ENCODE measurements at places on chromosomes 1 and 21. TPM values are rescaled to one million over a fixed set of nuclear protein-coding genes. Genes with fewer than 3 reads are reported as not detected.
A peak's percentile ranks its signal among the peaks of the same experiment; 100 is the strongest.

The FMO2 gene
- 15.4 TPM for total RNA-seq

The GBP5 gene
- 3.9 TPM for total RNA-seq

The KIAA0040 gene
- 6.3 TPM for total RNA-seq

The CLCA1 gene
- 0.72 TPM for total RNA-seq

The SLC6A17 gene
- total RNA-seq, result 0.96 TPM

The TNFRSF4 gene
- total RNA-seq, result not detected

The EIF4G3 gene
- total RNA-seq, result 30.3 TPM

The DNAJC16 gene
- 18.5 TPM for total RNA-seq

The SLC1A7 gene
- total RNA-seq, result 2.4 TPM

The KMO gene
- 4.6 TPM for total RNA-seq

The RUNX1 gene
- 30.8 TPM for total RNA-seq

- DNase-seq, result no peak
Measured at GRCh38 chr1:197843401-197843800, 59.0 kb upstream of the C1orf53 start.

DNA sequence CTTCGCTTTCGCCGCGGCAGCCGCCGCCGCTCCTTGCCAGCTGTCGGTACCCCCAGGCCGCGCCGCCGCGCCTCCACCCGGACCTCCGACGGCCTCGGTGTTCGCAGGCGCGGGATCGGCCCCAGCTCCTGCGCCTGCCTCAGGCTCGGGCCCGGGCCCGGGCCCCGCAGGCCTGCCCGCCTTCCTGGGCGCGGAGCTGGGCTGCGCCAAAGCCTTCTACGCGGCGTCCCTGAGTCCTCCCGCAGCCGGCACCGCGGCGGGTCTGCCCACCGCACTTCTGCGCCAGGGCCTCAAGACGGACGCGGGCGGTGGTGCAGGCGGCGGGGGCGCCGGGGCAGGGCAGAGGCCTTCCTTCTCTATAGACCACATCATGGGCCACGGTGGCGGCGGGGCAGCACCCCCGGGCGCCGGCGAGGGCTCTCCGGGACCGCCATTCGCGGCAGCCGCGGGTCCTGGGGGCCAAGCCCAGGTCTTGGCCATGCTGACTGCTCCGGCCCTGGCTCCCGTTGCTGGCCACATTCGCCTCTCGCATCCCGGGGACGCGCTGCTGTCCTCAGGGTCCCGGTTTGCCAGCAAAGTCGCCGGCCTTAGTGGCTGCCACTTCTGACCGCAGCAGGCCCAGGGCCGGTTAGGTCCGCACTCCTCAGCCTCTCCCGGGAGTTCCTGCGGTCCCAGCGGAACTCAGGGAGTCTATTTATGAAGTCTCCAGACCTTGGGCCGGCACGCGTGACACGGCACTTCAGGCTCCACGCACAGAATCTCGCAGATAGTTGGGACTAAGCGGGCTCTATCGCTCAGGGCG, 1.4 kb downstream of the FOXD2 start:
- no peak for DNase-seq

GRCh38 chr1:218659911-218660677, 315.0 kb downstream of the TGFB2 start:
- peak; percentile 67 for DNase-seq

DNA sequence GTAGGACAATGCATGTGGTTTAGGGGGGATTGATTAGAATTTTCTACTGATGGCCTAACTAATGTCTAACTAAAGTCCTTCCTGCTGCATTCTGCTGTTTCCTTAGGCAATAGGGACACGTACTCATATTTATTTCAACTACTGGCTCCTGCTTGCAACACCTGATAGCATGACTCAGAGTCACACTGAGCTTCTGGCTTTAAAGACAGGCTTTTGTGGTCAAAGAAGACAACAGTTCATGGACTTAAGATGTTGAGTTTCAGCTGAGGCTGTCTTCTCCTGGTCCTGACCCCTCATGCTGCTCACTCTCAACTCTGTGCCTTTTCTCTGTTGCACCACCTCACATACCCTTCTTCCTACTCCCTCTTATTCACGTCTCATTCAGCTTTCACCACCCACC, 29.1 kb upstream of the TRABD2B start:
- DNase-seq, result no peak

- peak; percentile 62 for DNase-seq
Measured at GRCh38 chr1:209769971-209770370, 14.1 kb downstream of the TRAF3IP3 start.

GRCh38 chr1:204128464-204128963, 23.3 kb downstream of the ETNK2 start:
- no peak for DNase-seq

- DNase-seq, result no peak
Measured at GRCh38 chr21:29321217-29321616, 22.5 kb downstream of the BACH1 start.

DNA sequence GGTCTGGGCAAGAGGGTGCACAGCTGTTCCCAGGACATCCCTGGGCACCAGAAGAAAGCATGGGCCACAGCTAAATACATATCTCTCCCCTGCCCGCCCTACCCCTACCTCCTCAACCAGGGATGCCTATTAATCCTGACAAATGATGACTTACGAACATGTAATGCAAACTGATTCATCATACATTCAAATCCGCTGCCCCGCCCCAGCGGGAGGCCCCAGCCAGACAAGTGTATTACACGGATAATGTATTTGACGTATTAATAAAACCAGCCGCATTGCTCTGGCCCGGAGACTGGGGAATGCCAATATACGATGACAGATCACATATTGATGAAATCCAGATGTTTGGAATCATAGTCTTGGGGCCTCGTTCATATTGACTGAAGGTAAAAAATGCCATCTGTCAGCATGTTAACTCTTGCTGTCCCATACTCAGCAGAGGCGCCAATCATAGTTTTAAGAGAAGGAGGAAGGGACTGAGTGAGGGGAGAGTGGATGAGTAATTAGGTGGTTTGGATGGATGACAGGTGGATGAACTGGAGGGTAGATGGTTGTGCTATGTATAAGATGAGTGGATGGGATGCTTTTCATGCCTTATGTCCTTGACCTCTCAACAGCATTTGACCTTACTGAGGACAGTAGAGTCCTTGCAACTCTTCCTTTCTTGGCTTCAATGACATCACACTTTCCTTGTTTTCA, 68.2 kb downstream of the TMEM53 start:
- DNase-seq, result no peak

DNA sequence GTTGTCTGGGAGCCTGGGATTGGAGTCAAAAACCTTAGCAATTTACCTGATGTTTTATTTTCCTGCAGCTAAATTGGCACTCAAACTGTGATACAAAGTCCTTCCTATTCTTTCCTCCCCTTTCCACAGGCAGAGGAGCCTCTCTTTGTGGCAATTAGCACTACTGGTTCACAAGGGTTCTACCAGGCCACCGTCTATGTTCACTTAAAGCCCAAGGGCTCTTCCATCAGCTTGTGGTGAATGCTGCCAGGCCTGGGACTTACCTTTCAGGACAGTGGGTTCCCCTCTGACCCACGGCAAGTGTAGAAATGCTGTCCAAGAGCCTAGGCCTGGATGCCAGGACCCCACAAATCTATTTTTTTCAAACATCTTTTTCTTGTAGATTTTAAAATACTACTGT, 251.9 kb upstream of the B3GALT2 start:
- DNase-seq, result no peak

GRCh38 chr1:157000686-157001085, 44.9 kb downstream of the ARHGEF11 start:
- no peak for DNase-seq

DNA sequence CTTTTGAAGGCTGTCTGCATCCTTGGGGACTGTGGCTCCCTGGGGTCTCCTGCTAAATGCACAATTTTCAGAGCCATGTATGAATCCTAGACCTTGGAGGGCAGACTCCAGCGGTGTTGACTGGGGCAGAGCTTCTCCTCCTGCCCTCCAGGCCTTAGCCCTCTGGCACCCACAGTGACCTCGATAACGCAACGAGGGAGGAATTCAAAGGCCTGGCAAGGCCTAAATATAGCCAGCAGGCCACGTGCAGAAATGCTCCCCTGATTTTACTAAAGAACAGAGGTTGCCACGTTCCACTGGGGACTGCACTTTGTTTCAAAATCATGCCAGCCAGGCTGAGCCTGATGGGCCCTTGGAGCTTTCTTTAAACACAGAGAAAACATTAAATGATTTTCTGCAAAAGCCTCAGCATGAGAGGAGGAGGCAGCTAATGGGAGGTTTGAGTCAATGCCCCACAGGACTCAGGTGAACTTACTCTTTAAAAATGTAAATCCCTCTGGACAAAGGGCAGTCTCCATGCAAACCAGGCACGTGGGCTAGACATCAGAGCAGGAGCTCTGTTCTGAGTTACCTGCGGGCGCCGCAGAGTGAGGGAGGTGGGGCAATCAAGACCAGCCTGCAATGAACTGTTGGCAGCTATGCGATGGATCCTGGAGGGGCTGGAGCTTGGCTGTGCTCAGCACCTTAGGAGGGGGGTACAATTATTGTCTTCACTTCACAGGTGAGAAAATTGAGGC, 28.0 kb downstream of the GRIK3 start:
- no peak for DNase-seq

GRCh38 chr1:54649130-54649898, 7.7 kb downstream of the MROH7 start:
- no peak for DNase-seq

DNA sequence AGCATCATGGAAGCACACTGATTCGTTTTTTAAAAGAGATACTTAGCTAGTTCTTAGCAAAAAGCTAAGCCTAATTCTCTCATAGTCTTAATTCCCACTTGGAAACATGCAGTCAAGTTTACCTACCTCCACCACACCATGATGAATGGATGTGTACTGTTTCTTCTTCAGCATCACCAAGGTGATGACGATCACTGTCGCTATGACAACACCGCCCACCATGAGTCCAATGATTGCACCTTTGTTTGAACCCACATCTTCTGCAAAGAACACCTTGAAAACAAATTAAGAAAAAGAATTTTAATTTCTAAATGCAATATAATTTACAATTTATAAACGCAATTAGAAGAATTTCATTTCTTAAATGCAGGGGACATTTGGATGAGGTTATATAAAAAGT, 156.8 kb downstream of the GABPA start:
- no peak for DNase-seq

DNA sequence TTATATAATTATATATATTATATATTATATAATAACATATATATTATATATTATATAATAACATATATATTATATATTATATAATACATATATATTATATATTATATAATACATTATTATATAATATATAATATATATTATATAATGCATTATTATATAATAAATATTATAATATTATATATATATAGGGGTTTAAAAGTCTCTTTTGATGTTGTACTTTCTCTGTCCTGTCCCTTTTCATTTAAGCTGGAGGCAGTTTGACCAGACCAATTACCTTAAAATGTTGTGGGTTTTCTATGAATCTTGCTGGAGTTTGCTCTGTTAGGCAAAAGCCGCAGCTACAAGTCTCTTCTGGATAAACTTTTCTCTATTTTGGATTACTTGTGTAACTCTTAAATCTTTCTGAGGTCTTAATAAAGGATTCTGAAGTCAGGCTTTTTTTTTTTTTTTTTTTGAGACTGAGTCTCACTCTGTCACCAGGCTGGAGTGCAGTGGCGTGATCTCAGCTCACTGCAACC, 22.2 kb upstream of the KIF1B start:
- DNase-seq, result no peak

DNA sequence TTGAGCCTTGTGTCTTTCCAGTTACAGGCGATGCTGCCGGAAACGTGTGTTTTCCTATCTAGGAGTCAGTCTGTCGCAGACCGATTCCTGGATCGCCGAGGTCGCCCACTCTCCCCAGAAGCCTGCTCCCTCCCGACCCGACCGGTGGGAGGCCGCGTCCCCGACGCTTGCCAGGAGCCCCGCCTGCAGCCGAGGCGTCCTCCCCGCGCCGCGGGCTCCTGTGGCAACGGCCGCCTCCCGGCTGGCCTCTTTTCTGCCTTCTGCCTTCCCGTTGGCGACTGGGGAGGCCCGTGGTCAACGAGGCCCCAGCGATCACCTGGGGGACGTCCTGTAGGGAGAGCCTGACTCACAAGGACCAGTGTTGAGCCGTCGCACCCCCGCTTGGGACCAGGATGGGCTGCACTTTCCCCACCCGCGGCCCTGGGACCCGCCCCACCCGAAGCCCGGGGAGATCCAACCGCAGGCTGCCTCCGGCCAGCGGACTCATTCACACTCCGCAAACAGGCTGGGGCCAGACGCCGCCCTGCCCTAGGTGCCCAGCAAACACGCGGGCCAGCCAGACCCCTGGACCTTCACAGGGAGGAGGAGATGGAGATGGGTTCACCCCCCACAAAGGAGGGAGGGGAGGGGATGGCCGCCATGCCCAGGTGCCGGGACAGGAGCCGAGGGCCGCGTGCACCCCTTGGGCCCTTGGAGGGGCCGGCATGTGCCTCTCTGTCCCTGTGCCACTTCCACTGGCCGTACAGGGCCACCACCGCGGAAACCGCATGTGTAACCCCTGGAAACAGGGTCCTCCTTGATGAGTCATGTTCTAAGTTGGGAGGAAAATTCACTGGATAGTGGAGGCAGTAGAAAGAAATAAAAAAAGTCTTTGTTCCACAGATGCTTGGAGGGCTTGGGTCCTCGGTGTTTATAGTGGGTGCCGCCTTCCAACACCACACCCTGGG, 7.2 kb upstream of the COL6A1 start:
- peak; percentile 74 for DNase-seq

- DNase-seq, result peak; percentile 53
Measured at GRCh38 chr1:175287849-175288248, 95.3 kb upstream of the KIAA0040 start.

- DNase-seq, result no peak
Measured at GRCh38 chr1:4171480-4172450, 271.7 kb upstream of the C1orf174 start.

- no peak for DNase-seq
Measured at GRCh38 chr1:2235300-2235998, 7.3 kb downstream of the SKI start.

GRCh38 chr1:14141656-14142055, 441.7 kb downstream of the PRDM2 start:
- DNase-seq, result no peak

GRCh38 chr1:147270721-147271120, 28.2 kb downstream of the CHD1L start:
- DNase-seq, result no peak

Measured in umbilical cord (tissue), 2 donors.